ENCODE measurements at places on chromosomes 16 and 17.
A peak's percentile ranks its signal among the peaks of the same experiment; 100 is the strongest.

DNA sequence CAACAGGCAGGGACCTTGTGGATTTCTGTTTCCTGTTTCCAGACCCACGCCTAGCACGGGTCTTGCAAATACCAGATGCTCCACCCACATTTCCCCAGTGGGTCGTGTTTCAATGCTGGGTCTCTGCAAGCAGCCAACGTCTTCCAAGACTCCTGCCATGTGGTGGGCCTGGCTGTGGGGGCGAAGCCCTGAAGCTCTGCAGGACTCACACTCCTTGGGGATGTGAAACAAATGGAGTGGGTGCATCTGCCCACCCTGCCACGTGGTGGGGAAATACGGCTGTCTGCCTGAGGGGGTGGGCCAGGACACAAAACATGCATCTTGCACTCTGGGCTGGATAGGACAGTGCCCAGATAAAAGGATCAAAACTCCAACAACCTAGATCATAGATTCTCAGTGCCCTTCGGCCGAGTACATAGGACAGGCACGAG lies 32.6 kb downstream of the FA2H start:
- DNase-seq, result no peak

- no peak for DNase-seq
These were observed 45.2 kb downstream of the HAPSTR1 start for GRCh38 chr16:9136596-9136995.

- DNase-seq, result no peak
These were observed 29.4 kb upstream of the NUDT16L1 start for GRCh38 chr16:4663777-4664465.

GRCh38 chr17:65587534-65588180 lies 26.2 kb upstream of the AXIN2 start:
- DNase-seq, result no peak

- DNase-seq, result peak; percentile 36
These were observed 431 bp downstream of the SLFN11 start for GRCh38 chr17:35372846-35373533.

- DNase-seq, result no peak
These were observed 9.0 kb upstream of the HAPSTR1 start for GRCh38 chr16:9082422-9082821.

DNA sequence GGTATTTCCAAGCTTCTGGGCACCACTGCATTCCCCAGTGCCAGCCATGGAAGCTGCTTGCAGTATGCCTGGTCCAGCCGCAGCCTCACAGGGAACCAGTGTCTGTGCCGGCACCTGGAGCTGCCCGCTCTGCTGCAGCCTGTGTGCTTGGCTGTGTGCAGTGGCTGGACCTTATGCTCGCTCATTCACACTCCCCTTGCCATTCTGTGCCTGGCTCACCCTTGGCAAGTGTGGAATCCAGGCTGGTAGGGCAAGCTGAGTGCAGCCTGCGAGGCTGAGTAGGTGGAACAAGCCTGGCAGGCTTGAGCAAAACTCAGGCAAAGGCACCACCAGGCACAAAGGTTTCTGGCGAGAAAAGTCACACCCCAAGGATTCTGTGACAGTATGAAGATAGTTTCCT lies 144.0 kb downstream of the MYO1D start:
- no peak for DNase-seq

GRCh38 chr17:82705756-82706155 lies 7.3 kb upstream of the RAB40B start:
- DNase-seq, result no peak

GRCh38 chr17:158379-158778 lies 21.0 kb downstream of the SCGB1C2 start:
- no peak for DNase-seq

GRCh38 chr17:49260817-49261291 lies 30.3 kb upstream of the PHOSPHO1 start:
- DNase-seq, result no peak

DNA sequence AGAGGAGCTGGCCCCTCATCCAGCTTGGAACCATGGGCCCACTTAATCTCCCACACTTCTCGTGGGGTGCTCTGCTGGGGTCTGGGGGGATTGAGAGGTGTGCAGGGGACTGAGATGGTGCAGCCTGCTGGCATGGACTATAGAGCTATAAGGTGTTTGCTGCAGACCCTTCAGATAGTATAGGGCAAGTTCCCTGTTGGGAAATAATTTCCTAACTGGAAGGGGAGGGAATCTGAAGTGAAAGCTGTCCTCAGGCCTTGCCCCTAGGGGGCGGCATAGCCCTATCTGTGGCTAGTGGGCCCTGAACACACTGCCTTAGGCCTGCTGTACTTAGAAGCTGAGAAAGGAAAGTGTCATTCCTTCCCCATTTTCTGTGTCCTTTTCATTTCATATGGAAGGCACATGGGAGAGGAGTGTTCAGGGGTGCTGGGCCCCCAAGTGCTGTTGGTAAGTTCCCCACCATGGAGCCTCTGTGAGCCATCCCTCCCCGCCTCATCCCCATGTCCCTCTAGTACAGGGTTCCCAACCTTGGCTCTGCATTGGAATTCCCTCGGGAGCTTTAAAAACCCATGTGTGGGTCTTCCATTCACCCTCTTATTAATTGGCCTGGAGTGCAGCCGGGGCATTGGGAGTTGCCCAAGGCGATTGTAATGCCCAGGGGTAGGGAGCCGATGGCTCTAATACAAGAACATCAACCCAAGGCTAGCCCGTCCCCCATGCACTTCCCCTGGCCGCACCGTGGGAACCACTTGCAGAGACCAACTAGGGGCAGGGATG lies 19.7 kb downstream of the GOSR2 start:
- DNase-seq, result peak; percentile 72

GRCh38 chr16:27579087-27579980 lies 29.4 kb downstream of the KATNIP start:
- no peak for DNase-seq

DNA sequence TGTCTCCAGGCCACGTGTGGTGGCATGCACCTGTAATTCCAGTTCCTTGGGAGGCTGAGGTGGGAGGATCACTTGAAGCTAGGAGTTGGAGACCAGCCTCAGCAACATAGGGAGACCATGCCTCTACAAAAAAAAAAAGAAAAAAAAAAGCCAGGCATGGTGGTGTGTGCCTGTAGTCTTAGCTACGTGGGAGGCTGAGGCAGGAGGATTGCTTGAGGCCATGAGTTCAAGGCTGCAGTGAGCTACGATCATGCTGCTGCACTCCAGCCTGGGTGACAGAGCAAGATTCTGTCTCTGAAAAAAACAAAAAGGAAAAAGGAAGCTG lies 103.9 kb downstream of the CMIP start:
- DNase-seq, result no peak

- no peak for DNase-seq
These were observed 6.0 kb downstream of the HIC1 start for GRCh38 chr17:2060681-2061440.

GRCh38 chr17:32114536-32114935 lies 27.8 kb upstream of the RHOT1 start:
- DNase-seq, result no peak

- DNase-seq, result no peak
These were observed 11.9 kb downstream of the ABCC12 start for GRCh38 chr16:48143812-48144368.

GRCh38 chr17:44942456-44942855 lies 5.1 kb downstream of the KIF18B start:
- DNase-seq, result no peak

DNA sequence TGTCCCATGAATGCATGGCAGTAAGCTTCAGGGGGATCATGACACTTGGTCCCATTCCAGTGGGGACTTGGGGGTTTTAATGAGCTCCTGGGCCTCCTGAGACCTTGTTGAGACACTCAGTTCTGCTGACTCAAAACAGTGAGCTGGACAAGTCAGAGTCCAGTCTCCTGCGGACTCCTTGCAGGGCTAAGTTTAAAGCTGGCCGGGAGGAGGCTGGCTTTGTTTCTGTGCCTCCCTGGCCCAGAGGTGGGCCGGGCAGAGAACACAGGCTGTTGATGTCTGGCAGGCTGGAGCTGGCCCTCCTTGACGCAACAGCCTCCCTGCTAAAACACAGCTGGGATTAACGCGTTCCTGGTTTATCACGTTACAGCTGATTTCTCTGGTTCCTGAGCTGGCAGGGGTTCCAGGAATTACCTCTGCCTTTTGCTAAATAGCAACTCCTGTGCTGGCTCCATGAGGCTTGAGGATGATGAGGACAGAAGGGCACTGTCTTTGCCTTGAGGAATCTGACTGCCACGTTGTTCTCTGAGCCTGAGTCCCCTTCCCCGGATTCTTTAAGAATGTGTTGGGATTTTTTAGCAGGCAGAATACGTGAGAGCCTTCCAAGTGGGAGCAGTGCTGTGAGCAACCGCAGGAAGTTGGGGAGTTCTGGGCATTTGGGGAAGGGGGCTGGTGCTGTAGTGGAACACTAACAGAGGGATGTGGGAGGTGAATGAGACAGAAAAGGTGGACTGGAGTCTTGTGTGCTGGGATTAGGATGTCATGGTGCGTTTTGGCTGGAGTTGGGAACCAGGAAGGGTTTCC lies 2.0 kb downstream of the GPT2 start:
- DNase-seq, result no peak

DNA sequence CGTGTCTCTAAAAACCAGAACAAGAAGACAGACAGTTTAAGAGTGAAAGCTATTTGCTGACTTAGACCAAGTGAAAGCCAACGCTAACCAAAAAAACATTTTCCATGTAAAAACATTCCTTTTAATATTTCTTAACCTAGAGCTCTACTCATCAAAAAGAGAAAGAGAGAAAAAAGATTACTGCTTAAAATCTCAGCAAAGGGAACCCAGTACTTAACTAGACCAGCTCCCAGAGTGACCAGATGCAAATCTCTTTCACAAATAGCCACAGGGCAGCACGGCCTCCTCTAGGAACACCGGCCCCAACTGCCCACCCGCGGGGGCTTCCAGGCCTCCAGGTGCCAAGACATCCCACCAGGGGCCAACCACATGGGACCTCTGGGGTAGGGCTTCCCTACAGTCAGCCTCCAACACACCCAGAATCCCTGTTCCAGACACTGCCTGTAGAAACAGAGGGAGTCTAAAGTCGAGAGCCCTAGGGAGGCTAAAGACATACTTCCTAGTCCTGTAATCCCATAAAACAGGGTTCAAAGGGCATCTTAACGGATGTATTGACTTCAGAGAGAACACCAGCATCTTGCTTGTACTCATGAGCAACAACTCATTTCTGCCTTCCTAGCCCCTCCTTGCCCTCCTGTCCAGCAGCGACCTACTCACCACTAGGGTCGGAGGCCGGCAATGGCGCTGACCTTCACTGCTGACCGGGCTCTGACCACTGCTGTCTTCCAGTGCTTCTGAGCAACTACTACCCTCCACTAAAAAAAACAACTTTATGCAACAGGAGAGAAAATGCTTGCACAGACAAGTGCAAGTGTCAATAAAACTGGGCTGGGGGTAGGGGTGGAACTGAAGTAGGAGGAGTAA lies 21.3 kb downstream of the ZCCHC14 start:
- no peak for DNase-seq

DNA sequence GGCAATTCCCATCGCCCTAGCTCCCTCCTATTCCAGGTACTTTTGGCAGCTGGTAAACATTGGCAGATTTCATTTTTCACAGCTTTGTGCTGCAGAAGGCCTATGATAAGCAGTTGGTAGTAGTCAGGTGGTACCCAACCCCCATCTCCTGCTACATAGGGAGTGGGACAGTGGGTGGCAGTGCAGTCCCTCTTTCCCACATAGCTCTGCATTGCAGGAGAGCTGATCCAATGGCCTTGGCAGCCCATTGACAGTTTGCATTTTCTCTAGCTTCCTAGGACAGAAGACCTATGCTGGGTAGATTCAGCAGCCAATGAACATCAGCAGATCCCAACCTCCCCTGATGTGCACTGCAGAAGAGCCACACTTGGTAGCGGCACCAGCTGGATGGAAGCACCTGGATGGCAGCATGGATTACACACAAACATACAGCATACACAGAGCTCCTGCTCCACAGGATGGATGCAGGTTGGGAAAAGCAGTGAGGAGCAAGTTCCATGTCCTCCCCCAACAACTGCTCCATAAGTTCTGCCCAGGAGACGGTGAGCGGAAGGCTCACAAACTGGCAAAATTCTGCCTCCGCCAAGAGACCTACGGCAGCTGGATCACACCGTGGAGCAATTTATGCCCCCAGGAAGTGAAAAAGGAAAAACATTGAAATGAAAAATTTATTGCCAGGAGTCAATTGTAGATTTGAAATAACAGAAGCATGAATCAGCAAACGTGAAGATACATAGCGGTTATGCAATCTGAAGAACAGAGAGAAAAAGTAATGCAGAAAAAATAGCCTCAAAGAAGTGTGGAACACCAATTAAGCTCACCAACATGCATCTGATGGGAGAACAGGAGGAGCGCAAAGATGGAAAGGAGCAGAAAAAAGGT lies 95.7 kb downstream of the CACNG1 start:
- no peak for DNase-seq

DNA sequence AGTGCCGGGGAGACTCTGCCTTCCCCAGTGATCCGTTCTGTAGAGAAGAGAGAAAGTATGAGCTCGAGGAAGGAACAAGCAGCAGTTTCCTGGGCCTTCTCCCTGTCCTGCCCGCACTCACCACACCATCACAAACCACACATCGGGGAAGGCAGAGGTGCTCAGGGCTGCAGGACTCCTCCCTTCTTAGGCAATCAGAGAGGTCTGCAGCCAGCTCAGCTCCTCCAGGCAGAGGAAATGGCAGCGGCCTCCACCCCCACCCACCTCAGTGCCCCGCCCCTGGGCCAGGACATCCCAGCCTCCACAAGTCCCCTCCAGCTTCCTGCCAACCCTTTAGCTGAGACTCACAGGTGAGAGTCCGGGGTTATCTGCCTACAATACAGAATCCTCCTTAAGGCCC lies 2.0 kb downstream of the ZNF319 start:
- peak; percentile 69 for DNase-seq

DNA sequence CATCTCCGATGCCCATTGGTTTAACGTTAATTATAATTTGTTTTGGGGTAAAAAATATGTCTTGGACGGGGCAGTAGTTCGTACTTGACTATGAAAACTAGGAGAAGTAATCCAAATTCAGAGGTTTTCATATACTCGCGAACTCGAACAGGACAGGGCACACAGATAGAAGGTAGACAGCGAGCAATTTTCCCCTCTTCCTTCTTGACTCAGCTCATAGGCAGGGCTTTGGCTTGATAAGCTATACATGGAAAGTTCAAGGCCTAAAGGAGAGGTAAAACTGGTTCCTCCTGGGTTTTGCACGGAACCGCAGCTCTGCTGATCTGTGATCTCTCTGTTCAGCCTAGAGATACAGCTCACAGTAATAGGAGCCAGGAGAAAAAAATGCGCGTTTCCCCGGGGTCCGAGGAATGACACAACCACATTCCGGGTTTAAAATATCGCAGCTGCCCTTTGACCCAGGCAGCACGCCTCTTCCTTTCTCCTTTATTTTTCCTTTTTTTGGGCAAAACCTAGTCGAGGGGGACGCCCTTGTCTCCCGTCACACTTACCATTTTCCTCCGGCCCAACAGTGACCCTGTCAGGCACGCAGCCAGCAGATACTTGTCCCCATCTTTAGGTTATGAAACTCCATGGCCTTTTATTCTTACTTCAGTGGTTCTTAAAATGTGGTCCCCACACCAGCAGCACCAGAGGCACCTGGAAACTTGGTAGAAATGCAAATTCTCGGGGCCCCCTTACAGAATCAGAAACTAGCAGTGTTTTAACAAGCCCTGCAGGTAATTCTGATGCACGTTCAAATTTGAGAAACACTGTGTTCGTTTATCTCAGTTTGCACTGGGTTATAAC lies 1.7 kb upstream of the LASP1 start:
- peak; percentile 34 for DNase-seq

- DNase-seq, result no peak
These were observed 19.5 kb downstream of the ATP2A1 start for GRCh38 chr16:28897826-28898225.

- DNase-seq, result no peak
These were observed 336.7 kb upstream of the C16orf82 start for GRCh38 chr16:26729951-26730541.

- no peak for DNase-seq
These were observed 32.3 kb downstream of the GJC1 start for GRCh38 chr17:44797802-44798201.

Data from activated CD4-positive, alpha-beta T cell treated with anti-CD3 and anti-CD28 coated beads for 48 hours (primary cell).